Heart right ventricle (tissue), 16 donors: ENCODE measurements at places on chromosomes 1 and 21. TPM values are rescaled to one million over a fixed set of nuclear protein-coding genes. Genes with fewer than 3 reads are reported as not detected.

TSACC gene
- 0.79 TPM for total RNA-seq

ZNF593OS gene
- total RNA-seq = not detected

FMN2 gene
- total RNA-seq = not detected

CNR2 gene
- total RNA-seq = not detected

SETDB1 gene
- total RNA-seq = 23.8 TPM

MPL gene
- 0.25 TPM for total RNA-seq

VANGL1 gene
- 9.8 TPM for total RNA-seq

AHCYL1 gene
- 55.8 TPM for total RNA-seq

NHLH1 gene
- total RNA-seq = not detected

OR2L3 gene
- not detected for total RNA-seq

CAMK2N1 gene
- 8.4 TPM for total RNA-seq

TNFSF4 gene
- 1.5 TPM for total RNA-seq

OR2L5 gene
- total RNA-seq = not detected

FAM20B gene
- total RNA-seq = 48.4 TPM

CASQ2 gene
- 1,479 TPM for total RNA-seq

HAO2 gene
- not detected for total RNA-seq

KRTAP10-1 gene
- not detected for total RNA-seq

ADGRL2 gene
- 44.2 TPM for total RNA-seq

DENND2C gene
- 2.8 TPM for total RNA-seq

WNT3A gene
- not detected for total RNA-seq

CRTC2 gene
- total RNA-seq = 19.4 TPM

ARMH1 gene
- not detected for total RNA-seq

MEX3A gene
- total RNA-seq = 0.15 TPM

AMPD1 gene
- not detected for total RNA-seq

RAB25 gene
- total RNA-seq = not detected

KCNQ4 gene
- total RNA-seq = 2.5 TPM

FGGY gene
- total RNA-seq = 33.6 TPM

FCRL6 gene
- not detected for total RNA-seq

F11R gene
- total RNA-seq = 17.7 TPM

TDRD5 gene
- total RNA-seq = not detected

OR14C36 gene
- total RNA-seq = not detected

TRIM46 gene
- not detected for total RNA-seq

HTR6 gene
- total RNA-seq = not detected

SLC35F3 gene
- not detected for total RNA-seq

IGSF9 gene
- not detected for total RNA-seq

CSDE1 gene
- 1,012 TPM for total RNA-seq

HES2 gene
- not detected for total RNA-seq

FCRL5 gene
- total RNA-seq = not detected

OR2T33 gene
- total RNA-seq = not detected

LCE6A gene
- total RNA-seq = not detected

S100A7 gene
- not detected for total RNA-seq

C1orf159 gene
- total RNA-seq = 3.0 TPM

OBSCN gene
- 403 TPM for total RNA-seq

RHBDL2 gene
- total RNA-seq = not detected

LIX1L gene
- total RNA-seq = 22.8 TPM

CD52 gene
- total RNA-seq = 10.4 TPM

CCDC185 gene
- total RNA-seq = not detected

IRF6 gene
- total RNA-seq = 44.9 TPM

KCNJ9 gene
- total RNA-seq = not detected

TMEM52 gene
- total RNA-seq = 1.9 TPM
